GOT3 (cell line): ENCODE measurements at places on chromosomes 2 and 18.

DNA sequence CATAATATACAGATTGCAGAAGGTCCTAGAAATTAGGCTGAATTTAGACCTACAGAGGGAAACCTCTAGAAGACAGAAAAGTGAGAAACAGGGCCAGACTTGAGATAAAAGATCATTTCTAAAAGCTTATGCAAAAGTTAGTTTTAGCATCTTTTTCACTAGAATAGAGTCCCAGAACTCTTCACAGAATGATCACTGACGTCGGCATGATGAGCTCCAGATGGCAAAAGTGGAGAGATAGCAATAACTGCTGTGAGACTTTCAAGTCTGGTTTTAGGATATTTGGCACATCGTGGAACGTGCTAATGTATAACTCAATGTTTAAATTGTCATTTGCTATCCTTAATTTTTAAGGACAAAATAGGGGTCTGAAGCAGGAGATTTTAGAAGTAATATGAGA lies 1050.7 kb upstream of the CELF4 start:
- no peak for DNase-seq

DNA sequence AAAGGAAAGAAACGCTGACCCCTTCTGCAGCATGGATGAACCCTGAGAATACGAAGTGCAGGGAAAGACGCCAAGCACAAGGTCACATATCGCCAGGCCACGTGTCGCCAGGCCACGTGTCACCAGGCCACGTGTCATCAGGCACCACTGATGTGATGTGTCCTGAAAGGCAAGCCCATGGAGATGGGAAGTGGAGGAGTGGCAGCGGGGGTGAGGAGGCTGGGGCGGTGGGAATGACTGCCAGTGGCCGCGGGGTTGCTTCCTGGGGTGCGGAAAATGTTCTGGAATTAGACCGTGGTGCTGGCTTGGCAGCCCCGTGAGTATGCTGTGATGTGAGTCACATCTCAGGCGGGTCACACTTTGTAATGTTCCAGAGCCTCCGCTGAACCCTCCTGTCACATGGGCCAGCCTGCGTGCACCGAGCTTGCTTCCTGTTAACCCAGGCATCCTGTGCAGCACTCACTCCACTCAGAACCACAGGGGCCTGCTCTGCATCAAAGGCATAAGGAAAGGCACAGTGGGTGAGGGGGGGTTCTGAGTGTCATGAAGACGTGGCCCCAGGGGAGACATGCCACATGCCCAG lies 39.0 kb downstream of the SLC66A2 start:
- DNase-seq: no peak

DNA sequence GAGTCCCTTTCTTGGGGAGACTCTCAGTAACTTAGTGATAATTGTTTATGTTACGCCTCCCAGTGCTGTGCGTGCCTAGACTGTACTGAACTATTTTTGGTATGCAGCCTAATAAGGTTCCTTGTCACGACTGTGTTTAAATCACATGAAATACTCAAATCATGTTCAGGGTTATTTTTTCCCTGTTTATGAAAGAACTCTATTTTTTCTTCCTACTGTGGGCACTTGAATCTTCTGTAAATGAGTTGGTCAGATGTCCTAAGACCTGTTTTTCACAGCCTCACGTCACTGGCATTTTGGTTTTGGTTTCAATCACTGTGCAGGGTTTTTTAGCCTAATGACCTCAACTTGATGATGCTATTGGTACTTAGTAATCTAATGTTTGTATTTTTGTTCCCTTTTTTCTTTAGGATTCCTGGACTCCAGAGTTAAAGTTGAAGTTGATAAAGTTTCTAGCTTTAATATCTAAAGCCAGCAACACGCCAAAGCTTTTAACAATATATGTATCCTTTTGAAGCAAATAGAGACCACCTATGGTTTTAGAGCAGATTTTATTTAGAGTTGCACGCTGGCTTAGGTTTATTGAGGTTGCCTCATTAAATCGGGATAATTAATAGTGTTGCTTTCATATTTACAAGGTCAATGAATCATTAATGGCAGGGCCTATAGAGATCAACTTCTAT lies 24.0 kb downstream of the ARMC9 start:
- no peak for DNase-seq

DNA sequence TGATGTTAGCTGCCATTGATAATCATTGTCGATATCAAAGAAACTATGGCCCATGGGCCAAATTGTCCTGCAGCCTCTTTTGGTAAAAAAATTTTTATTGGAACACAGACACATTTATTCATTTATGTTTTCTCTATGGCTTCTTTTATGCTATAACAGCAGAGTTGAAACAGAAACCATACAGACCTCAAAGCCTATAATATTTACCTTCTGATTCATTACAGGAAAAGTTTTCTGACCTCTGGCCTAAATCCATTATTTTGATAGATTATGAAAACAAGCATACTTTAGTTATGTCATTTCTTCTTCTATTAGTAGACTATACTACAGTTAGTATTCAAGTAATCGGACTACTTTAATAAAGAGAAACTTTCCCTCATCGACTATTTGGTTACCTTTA lies 349.7 kb upstream of the GALNT5 start:
- no peak for DNase-seq

DNA sequence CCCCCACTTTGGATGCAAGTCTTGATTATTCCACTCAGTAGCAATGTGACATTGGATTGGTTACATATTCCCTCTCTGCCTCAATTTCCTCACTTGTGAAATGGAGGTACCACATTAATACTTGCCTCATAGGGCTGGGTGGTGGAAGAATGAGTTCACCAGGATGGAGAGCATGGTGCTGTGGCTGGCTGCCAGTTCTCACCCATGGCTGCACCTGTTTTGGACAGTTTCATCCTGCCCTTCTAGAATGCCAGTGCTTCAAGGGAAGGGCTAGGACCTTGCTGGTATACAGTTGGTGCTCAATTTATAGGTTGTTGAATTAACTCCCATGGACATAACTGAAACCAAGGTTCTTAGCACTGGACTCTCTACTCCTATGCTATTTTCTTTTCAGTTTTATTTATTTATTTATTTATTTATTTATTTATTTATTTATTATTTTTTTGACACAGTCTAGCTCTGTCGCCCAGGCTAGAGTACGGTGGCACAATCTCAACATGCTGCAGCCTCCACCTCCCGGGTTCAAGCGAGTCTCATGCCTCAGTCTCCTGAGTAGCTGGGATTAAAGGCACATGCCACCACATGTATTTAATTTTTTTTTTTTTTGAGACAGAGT lies 5.3 kb upstream of the SH3RF3 start:
- no peak for DNase-seq

- DNase-seq: no peak
Observed at GRCh38 chr2:58428096-58429013, 187.2 kb upstream of the FANCL start.

- DNase-seq: no peak
Observed at GRCh38 chr2:37847792-37848191, 77.3 kb upstream of the RMDN2 start.
